ENCODE measurements at places on chromosomes 3 and 15.

GRCh38 chr3:192935441-192935840 is 17.8 kb upstream of the MB21D2 start:
- DNase-seq: no peak

DNA sequence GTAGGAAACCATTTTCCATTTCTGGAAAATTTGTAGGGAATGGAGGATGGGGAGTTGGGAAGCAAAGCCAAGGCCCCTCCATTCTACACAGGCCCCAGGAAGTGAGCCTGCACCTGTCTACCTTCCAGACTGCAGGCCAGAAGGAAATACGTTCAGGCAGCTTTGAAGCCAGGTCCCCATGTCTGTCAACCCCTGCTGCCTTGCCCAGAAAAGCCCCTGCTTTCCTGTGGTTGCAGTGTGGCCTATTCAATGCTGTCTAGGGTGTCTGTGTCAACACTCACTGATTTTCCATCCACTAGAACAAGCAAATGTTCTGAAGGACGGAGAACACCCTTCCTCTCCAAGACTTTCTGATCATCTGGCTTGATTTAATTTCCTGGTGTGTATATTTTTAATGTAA is 281.9 kb downstream of the TLE3 start:
- DNase-seq: no peak

GRCh38 chr3:188844096-188844495 is 327.7 kb upstream of the TPRG1 start:
- no peak for DNase-seq

DNA sequence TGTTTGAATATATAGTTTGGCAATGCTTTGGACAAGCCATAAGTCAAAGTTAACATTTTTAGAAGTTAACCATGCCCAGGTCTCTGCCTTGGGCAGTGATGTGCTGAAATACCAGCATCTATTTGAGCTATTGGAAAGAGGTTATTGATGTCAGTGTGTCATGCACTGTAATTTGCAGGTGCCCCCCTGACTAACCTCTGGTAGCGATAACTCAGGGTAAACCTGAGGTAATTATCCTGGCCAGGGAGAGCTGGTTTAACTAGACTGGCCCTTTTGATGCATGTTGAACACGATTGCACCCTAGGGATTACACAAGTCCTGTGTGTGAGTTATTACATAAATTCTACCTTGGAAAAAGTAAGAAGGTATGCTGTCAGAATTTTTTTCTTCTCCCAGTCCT is 455.8 kb upstream of the WNT5A start:
- no peak for DNase-seq

DNA sequence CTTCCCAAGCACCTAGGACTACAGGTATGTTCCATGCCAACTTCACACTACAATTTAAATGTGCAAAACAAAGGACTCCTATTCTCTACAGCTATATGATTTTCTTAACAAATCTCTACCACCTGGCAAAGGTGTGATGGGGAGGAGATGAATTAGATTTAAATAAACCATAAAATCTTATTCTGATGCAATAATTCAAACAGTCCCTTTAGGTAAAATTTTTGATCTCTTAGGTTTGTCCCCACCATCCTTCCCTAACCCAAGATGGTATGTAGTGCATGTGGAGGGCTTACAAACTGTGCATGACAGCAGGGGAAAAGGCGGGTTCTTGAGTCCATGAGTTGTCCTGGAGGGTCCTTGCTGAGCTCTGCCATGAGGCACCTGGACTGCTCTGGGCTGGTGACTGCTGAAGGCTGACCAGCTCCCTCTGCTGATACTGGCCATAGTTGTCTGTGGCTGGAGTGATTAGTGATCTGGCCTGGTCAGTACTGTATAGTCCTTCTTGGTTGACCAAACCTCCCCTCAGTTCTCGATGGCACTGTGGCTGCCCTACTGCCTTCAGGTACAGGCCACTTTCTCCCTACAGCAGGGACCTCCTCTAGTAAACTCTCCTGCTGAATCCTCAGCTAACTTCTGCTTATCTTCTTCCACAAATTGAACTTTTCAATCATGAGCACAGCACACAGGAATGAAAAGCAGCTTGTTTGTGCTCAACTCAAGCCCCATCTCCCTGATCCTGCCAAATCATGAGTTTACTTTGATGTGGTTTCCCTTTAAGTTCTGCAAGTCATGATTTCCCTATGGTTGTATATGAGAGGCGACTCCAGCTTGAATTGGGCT is 30.1 kb downstream of the CFAP161 start:
- no peak for DNase-seq

GRCh38 chr3:69433969-69434325 is 48.1 kb upstream of the FRMD4B start:
- DNase-seq: no peak

GRCh38 chr3:38648024-38648658 is 1.3 kb downstream of the SCN5A start:
- no peak for DNase-seq

- no peak for DNase-seq
Observed at GRCh38 chr15:85475317-85475701, 94.9 kb downstream of the AKAP13 start.

- DNase-seq: no peak
Observed at GRCh38 chr15:86018679-86019078, 61.0 kb upstream of the AGBL1 start.

GRCh38 chr3:161388855-161389254 is 17.5 kb upstream of the SPTSSB start:
- DNase-seq: no peak

GRCh38 chr15:80114114-80114513 is 38.7 kb upstream of the FAH start:
- DNase-seq: no peak

- DNase-seq: no peak
Observed at GRCh38 chr3:192816351-192816750, 89.0 kb upstream of the FGF12 start.

- no peak for DNase-seq
Observed at GRCh38 chr3:126921085-126921824, 61.7 kb upstream of the PLXNA1 start.

DNA sequence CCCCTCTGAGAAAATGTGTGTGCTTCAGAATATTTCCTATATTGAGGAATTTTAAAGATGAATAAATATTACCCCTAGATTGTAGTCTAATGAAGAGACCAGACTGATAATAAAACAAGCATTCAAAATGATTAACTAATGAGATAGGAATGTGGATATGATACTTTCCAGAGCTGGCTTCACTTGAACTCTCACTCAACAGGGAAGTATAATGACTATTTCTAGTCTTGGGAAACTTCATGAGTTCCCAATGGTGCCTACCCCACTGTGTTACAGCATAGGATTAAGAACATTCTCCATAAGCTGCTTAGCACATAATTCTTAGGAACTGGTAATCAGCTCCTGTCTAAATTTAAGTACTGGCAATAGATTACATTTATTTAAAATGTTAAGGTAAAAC is 261.5 kb upstream of the ZNF385D start:
- no peak for DNase-seq

- DNase-seq: no peak
Observed at GRCh38 chr3:133745981-133746711, at the start of gene TF. TF (plus strand) TSS chr3:133746393; CDS start chr3:133746441, 48 bp downstream.

DNA sequence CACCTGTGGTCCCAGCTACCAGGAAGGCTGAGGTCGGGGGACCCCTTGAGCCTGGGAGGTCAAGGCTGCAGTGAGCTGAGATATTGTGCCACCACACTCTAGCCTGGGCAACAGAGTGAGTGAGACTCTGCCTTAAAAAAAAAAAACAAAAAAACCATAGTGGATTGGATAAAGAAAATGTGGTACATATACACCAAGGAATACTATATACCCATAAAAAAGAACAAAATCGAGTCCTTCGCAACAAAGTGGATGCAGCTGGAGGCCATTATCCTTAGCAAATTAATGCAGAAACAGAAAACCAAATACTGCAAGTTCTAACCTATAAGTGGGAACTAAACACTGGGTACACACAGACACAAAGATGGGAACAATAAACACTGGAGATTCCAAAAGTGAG is 20.6 kb upstream of the ARF4 start:
- no peak for DNase-seq

- no peak for DNase-seq
Observed at GRCh38 chr3:13197281-13197680, 124.1 kb upstream of the IQSEC1 start.

DNA sequence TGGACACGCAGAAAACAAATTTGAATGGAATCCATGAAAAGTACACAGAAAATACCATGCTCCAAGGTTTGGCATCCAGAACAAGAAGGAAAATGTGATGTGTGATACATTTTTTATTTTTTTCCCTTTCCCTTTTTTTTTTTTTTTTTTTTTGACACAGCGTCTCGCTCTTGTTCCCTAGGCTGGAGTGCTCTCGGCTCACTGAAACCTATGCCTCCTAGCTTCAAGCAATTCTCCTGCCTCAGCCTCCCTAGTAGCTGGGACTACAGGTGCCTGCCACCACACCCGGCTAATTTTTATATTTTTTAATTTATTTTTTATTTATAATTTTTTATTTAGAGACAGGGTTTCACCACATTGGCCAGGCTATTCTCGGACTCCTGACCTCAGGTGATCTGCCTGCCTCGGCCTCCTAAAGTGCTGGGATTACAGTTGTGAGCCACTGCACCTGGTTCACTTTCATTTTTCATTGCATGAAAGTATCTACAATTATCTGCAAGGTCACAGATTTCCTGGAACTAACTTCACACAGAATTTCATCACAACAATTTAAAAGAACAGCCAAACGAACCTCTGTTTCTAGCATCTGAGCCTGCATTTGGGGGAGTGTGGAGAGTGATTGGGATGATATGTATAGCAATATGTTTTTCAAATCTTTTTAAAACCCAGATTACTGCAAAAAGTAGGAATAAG is 8.3 kb downstream of the POU1F1 start:
- DNase-seq: no peak

DNA sequence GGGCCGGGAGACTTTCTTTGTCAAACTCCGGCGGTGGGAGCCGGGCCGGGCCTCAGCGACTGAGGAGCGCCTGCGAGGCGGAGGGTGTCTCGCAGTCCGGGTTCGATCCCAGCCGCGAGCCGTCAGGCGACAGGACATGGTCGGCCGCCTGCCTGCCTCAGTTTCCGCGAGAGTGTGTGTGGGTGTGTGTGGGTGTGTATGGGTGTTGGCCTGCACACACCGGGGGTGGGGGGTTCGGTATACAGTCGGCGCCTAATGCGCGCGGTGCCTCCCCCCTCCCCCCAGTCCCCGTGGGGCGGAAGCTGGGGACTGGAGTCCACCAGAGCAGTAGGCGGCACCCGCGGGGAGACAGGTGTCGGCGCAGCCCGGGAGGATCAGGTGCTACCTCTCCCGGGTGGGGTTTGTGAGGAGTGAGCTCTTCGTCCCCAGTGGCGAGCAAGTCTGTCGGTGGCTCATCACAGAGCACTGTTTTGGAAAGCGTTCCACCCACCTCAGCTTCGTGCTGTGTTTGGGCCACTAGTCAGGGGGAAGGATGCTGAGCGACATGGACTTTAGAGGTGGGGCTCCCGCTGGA is 246.3 kb downstream of the GOLGA6L6 start:
- DNase-seq: no peak

DNA sequence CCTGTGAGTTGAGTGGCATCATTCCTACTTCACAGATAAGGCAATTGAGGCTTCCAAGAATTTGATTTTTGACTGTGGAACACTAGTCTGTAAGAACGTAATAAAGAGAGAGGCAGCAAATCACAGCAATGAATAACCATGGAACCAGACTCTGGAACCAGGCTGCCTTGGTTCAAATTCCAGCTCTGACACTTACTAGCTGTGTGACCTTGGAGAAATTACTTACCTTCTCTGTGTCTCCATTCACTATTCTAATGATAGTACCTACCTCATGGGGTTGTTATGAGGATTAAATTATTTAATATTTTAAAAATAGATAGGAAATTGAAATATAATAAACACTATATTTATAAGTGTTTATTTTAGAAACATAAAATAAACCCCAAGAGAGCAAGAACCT is 12.6 kb upstream of the IGDCC3 start:
- DNase-seq: no peak

GRCh38 chr3:63585927-63586326 is 66.5 kb upstream of the SNTN start:
- DNase-seq: no peak

GRCh38 chr3:23576379-23576959 is 229.3 kb upstream of the UBE2E1 start:
- no peak for DNase-seq

GRCh38 chr3:141184430-141184829 is 47.2 kb upstream of the PXYLP1 start:
- DNase-seq: no peak

DNA sequence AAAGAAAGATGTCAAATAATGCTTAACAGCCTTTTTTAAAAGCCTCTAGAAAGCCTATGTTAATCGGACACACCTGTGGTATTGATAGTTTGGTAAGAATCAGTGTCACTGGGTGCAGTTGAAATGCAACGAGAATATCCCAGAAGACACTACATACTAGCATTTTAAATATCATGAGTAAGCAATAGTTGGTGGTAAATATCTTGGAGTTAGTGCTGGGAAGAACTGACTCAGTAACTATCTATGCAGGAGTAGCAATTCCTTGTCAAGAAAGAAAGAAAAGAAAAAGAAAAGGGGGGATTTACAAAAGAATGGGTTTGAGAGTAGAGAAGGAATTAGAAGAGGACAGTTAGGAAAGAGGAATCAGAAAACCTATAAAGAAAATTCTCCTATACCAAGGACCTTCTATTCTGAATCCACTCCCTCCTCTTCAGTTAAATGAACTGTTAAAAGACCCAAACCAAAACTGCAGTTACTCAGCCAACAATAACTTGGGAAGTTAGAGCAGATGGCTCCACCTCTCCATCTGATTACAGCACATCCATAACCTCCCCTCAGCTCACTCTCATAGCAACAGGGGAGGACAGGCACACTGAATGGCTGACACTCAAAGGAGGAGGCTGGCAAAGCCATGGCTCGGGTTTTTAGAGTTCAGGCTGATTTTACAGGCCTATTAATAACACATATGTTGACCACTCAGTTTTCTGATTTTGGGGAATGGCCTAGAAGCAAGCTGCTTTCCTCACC is 207.6 kb upstream of the MDFIC2 start:
- no peak for DNase-seq

DNA sequence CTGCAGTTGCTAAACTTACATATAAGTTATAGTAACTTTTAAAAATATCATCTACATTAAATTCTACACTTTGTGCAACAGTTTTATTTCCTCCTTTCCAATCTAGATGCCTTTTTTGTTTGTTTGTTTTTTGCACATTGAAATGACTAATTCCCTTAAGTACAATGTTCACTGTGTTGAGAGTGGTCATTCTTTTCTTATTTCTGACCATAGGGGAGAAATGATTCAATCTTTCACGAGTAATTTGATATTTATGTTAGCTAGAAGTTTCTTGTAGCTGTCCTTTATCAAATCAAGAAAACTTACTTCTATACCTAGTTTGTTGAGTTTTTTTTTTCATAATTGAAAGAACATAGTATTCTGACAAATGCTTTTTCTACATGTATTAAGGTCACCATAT is 85.0 kb upstream of the CBLB start:
- no peak for DNase-seq

DNA sequence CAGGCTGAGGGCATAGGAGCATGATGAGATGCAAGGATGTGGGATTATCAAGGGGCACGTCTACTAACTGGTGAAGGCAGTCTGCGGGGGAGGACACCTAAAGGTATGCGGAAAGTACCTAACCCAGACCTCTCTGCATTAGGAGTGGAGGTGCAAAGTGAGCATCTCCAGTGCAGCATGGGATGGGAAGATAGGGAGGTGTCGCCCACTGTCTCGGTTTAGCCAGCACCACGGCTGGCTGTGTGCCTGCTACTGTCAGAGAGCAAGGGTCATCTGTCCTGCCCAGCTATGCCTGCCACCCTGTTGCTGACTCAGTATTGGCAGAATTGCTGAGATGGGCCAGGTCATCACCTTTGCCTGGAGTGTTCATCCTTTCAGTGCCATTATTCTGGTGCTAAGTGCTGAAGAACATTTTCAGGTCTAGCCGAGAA is 40.1 kb downstream of the OXNAD1 start:
- no peak for DNase-seq

GRCh38 chr3:17894434-17895060 is 152.1 kb upstream of the TBC1D5 start:
- no peak for DNase-seq

All from stimulated activated CD8-positive, alpha-beta memory T cell treated with anti-CD3 and anti-CD28 coated beads, Interleukin-7, amount 100 ng/mL, for 1 hour (primary cell).